ENCODE measurements at places on chromosomes 4 and X.

DNA sequence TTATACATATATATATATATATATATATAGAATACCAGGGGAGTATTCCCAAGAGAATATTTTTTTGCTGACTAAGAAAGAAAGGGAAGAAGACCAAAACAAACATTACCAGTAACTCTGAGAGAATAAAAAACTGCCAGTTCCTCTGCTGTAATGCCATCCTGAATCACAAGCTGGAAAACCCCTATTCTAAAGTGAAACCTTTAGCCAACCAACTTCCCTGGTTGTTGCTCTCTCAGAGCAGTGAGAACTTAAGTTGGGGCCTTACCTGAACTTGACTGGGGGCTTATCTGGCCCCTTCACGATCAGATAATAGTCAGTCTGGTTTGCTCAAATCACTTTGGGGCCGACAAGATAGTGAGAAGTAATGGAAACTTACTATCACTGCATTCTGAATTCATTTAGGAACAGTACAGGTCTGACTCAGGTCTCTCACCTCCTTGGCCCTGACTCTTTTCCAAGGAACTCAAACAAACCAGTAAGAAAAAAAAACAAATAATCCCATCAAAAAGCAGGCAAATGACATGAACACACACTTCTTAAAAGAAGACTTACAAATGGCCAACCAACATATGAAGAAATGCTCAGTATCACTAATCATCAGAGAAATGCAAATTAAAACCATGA, 62.5 kb downstream of the CD40LG start:
- DNase-seq = no peak

DNA sequence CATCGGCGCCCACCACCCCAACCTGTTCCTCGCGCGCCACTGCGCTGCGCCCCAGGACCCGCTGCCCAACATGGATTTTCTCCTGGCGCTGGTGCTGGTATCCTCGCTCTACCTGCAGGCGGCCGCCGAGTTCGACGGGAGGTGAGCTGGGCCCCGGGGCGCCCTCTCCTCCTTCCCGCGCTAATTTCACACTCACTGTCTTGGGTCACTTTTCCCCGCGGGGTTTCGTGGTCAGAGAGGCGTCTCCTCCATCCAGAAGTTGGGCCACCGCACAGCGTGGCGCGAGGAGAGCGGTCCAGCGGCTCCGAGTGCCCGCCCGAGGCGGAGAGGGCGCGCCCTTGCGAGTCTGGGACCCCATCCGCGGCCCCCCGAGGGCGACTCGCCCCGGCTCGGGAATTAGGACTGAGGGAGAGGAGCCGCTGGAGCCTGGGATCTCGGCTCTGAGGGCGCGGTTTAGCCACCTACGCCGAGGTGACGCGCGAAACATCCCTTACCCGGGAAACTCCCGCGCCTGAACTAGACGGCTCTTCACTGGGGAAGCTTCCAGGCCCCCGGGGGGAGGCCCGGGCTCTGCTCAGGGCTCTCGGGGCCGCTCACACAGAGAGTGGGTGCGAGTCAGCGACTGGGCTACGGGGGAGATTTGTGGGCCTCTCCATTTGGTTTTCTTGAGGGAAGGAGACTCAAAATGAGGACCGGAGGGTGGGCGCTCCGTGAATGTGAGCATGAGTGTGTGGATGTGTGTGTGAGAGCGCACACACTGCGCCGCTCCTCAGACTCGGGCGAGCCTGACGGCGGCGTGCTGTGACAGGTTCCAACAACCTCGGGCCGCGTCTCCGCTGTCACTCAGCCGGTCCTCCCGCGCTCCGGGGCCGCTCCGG, 551 bp downstream of the NPNT start:
- DNase-seq = no peak

GRCh38 chrX:69077895-69078455, 87.3 kb downstream of the PJA1 start:
- no peak for DNase-seq

DNA sequence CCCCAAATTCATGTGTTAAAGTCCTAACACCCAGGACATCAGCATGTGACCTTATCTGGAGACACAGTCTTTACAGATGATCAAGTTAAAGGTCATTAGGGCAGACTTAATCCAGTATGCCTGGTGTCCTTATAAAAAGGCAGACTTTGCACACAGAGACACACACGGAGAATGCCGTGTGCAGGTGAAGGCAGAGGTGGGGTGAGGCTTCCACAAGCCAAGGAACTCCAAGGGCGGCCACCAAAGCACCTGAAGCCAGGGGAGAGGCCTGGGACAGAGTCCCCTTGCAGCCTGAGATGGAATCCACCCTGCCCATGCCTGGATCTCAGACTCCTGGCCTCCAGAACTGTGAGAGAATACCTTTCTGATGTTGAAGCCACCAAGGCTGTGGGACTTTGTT, 26.1 kb upstream of the SORCS2 start:
- DNase-seq = no peak

- DNase-seq = no peak
Measured at GRCh38 chr4:124854968-124855367, 142.4 kb upstream of the ANKRD50 start.

GRCh38 chr4:177256950-177257349, 52.7 kb upstream of the NEIL3 start:
- DNase-seq = no peak

DNA sequence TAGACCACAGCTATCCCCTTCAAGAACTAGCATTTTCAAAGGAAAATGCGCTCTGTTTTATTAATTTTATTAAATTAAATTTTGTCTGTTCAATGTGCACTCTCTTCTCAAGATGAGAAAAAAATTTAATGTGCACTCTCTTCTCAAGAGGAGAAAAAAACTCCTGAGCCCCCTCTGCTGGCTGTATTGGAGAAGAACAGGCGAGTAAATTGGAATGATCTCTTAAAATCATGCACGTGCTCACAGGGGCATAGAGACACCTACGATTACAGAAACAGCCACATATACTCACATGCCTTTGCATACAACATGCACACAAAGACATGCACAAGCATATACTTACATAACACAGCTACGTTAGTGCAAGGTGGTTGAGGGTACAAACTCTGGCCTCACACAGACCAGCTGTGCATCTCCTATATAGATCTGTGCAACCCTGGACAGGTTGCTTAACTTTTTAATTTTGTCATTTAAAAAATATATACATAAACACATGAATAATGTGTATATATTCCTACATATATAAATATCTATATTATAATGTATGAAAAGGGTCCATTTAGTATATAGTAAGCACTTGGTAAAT, 176.2 kb upstream of the CXorf66 start:
- DNase-seq = no peak

GRCh38 chr4:94454405-94454804, 2.7 kb downstream of the PDLIM5 start:
- no peak for DNase-seq

GRCh38 chrX:68358679-68359078, 74.6 kb downstream of the OPHN1 start:
- no peak for DNase-seq

DNA sequence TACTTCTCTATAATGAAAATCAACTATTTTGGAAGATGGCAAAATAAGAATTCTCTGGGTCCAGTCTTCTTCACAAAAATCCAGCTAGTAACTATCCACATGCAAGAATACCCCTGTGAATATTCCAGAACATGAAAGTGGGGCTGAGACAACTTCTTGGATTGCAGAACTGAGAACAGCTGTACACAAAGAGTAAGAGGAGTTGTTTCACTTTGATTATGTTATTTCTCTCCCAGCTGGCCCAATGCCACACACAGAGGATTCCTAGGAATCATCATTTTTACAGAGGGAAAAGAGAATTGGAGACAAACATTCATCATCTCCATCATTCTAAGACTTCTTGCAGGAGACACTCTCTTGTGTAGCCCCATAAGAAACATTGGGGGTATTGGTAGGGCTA, 782.2 kb upstream of the LCORL start:
- no peak for DNase-seq

- DNase-seq = no peak
Measured at GRCh38 chr4:67587156-67587555, 28.6 kb downstream of the STAP1 start.

DNA sequence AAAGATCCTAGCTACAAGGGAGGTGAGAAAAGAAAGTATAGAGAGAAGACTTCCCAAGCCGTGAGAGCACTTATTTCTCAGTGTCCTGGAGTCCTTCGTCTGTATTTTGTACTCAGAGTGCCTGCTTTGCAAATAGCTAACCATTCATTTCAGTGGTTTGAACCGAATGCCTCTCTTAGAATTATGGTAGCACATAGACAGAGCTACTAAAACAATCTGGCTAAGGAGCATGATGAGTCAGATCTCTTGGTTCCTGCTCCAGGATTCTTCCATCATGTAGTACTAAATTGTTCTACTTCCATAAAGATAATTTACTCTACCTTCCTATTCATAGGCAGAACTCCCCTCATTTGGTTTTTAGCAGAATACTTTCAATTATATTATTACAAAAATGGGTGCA, 946.6 kb downstream of the STIM2 start:
- DNase-seq = no peak

DNA sequence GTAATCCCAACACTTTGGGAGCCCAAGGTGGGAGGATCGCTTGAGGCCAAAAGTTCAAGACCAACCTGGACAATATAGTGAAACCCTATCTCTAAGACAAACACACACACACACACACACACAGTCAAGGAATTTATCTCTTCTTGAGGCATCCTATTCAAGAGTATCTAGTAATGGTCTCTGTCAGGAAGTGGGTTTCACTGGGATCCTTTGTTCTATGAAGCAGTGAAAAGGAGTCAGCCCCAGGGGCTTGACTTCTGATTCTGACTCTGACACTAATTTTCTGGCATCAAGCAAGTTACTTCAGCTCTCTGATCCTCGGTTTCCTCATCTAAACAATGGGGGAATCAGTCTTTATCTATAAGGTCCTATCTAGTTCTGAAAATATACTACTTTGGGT, 34.8 kb downstream of the UTP14A start:
- DNase-seq = no peak

DNA sequence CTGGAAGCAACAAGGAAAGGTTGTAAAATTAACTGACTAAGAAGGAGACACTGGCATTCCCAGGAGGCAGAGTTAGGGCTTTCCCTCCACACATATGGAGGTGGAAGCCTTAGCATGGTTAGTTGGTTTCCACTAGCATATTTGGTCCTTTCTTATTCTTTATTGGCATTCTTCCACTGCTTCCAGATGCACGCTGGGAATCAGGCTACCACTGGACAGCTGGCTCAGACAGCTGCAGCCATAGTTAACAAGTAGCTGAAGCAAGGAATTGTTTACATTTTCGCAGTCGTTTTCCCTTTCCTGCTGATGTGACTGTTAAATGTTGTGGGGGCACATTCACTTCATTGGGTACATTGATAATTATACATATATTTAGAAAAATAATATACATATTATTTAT, 169.2 kb downstream of the GRIA2 start:
- no peak for DNase-seq

GRCh38 chrX:134431894-134432293, 28.1 kb upstream of the HPRT1 start:
- no peak for DNase-seq

DNA sequence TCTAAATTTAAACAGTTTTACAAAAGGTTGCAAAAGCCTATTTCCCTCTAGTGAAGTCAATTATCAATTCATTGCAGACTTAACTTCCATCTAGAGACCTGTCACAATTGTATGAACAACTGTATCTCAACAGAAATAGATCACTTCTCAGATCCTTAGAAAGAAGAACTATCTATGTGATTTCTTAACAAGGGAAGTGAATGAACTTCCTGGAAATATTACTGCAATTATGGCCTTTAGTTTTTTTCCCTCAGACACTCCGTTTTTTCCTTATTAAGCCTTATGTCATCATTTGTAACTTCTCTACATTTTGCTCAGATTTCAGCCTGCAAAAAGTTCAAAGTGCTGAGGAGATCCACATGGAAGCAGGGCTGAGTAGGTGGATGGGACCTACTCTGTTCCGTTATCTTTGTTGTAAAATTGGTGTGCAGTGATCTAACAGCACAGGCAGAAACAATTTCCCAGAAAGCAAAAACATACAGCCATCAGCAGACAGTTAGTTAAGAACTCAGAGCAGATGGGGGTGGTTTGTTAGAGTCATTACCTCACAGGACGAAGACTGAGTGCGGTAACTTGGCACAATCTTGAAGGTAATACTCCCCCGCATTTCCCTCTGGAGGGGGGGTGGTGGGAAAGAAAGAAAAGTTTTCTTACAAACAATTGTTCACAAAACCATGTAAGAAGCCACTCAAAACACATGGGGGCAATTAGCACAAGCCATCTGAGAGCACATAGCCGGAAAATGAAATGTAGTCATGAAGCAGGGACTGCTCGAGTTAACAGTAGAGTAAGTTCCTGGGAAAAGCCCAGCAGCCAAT, 112.3 kb downstream of the NYX start:
- no peak for DNase-seq

DNA sequence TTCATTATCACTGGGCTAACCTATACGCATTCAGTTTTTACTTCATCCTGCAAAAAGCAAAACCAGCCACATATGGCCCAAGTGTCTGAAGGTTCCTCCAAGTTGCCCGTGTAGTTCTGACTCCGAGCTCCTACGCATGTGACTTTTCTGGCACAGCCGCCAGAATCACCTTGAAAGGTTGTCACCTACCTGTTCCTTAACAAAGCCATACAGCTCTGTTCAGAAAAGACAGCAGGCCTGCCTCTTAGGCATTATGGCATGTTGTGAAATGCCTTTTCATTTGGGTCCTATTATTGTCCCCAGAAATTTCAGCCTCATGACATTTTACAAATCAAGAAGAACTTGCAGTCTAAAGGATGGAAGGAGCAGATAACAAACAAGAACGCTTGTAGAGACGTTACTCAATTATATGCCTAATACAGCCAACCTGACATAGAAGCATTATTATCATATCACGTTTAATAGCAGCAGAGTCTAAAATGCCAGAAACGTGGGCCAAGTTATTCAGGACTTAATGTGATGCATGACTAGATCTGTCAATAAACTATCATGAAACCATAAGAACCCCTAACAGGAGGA, 118.5 kb downstream of the RBM47 start:
- DNase-seq = no peak

GRCh38 chrX:84258708-84259107, 70.7 kb upstream of the RPS6KA6 start:
- no peak for DNase-seq

DNA sequence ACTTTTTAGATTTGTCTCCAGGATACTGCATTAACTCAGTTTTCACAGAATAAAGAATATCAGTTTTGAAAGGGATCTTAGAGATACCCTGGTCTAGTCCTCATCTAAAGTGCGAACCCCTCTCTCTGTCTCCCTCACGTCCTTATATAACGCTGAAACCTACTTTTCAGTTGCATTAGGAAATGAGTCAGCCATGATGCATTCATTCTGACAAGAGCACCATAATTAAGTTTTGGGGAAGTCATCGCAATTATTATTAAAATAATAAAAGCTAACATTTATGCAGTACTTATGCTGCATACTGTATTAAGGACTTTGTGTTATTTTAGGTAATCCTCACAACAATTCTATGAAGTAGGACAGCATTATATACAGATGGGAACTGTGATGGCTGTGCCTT, 116.1 kb downstream of the REELD1 start:
- DNase-seq = no peak

GRCh38 chr4:76449833-76450232, 14.8 kb downstream of the SHROOM3 start:
- DNase-seq = no peak

DNA sequence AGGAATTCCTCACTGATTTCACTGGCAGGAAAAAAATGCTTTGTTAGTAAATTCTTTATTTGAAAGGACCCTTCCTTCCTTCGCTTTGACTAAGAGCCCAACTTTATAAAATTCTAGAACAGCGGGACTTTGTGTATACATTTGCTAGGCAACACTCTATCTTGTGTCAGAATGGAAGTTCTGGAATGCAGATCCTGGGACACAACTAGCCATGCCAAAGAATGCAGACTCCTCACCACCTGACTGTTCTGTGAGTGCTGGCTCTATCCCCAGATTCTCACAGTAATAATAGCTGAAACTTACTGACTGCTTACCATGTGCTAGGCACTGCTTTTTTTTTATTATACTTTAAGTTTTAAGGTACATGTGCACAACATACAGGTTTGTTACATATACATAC, 73.3 kb upstream of the ZDHHC15 start:
- no peak for DNase-seq

All from stimulated activated CD8-positive, alpha-beta memory T cell treated with anti-CD3 and anti-CD28 coated beads, Interleukin-7, amount 100 ng/mL, for 24 hours (primary cell).